ENCODE measurements at places on chromosomes 4 and X.

DNA sequence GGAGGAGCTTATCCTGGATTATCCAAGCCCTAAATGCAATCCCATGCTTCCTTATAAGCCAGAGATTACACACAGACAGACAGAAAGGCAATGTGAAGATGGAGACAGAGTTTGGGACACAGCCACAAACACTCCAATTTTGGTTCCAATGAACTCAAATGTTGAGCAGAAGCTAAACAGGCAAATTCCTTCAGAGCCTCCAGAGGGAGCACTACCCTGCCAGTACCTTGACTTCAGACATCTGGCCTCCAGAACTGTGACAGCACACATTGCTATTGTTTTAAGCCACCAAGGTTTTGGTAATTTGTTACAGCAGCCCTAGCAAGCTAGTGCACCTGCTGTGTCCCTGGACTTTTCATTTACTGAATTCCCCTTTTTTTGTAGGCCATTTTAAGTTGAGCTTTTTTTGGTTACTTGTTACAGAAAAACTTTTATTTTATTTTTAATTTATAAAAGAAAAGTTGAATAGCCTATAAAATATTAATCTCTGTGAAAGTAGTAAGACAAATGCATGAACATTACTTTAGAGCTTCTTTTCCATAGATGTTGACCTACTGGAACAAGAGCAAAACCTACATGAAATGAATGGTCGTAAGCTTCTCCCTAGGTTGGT is 33.4 kb upstream of the SRD5A3 start:
- no peak for DNase-seq

DNA sequence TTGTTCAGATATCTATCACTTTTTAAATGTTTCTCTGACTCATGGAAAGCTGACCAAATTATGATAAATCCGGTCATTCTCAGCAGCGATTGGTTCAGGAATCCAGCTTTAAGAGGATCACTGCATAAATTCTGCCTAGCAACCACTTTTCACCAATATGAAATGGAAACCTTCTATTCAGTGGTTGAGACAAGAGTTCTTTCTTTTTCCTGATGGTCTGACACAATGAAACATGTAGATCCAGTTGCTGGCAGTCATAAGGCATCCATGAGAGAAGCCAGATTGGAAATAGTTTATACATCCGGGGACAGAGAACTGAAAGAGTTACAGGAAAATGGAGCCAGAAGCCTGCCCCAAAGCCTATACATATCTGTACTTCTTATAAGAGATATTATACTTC is 27.2 kb downstream of the MAB21L2 start:
- DNase-seq = no peak

GRCh38 chr4:118950929-118951570 is 62.4 kb downstream of the SYNPO2 start:
- no peak for DNase-seq

DNA sequence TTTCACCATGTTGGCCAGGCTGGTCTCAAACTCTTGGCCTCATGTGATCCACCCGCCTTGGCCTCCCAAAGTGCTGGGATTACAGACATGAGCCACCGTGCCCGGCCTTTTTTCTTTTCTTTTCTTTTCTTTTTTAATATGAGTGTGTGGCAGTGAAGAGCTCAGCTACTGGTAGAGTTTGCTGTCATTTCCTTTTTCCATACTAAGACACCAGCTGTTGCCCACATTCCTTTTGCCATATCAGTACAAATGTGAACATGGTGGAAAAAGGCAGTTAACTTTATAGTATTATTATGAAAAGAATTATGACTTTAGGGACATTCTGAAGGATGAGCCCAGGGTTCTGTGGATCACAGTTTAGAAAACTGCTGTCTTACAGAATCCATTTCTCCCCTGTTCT is 69.8 kb downstream of the EGF start:
- no peak for DNase-seq

GRCh38 chr4:71212216-71212615 is 126.6 kb upstream of the SLC4A4 start:
- no peak for DNase-seq

GRCh38 chr4:166657261-166657660 is 577.0 kb downstream of the SPOCK3 start:
- DNase-seq = no peak

DNA sequence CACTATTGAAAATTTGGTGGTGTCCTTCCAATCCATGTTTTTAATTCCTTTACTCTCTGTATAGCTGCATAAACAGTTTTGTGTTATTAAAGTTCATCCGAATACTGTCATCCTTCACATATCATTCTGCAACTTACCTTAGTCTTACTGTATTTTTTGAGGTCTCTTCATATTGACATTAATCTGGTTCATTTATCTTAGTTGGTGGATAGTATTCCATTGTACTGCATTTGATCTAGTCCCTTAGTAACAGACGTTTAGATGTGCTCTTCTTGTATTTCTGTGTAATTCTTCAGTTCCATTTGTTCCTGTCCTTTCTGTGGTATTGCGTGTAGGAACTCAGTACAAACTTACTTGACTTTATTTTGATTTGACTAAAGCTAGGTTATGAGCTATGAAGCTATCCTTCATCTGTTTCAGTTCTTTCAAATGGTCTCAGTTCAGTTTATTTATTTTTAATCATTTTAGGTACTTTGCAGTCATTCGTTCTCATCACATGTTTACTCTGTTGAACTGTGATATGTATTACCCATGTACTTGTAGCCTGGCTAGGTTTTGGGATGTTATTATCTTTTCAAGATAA is 41.3 kb downstream of the RAPGEF2 start:
- no peak for DNase-seq

- DNase-seq = no peak
These were observed 107.9 kb downstream of the KDM6A start for GRCh38 chrX:44980883-44981282.

DNA sequence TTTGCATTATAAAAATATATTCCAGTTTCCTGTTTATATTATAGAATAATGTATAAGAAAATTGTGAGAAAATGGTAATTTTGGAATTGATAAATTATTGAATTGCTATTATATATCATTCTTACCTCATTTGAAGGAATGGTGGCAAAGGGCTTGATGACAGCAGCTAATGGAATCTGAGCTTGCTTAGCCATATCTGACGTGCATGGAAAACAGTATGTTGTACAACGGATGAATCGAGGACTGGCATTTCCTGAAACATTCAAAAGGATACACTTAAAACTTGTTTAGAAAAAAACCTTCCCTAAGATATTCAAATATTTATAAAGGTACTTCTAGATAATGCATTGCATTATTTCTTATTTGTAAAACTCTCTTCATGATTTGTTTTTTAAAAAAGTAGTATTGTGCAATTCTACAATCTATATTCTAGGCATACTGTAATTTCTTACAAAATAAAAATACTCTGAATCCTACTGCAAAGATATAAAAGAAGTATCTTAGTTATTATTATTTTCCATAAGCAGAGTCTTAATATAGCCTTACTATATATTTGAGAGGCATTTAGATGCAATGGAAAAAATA is 38.3 kb downstream of the SEC24D start:
- DNase-seq = no peak

DNA sequence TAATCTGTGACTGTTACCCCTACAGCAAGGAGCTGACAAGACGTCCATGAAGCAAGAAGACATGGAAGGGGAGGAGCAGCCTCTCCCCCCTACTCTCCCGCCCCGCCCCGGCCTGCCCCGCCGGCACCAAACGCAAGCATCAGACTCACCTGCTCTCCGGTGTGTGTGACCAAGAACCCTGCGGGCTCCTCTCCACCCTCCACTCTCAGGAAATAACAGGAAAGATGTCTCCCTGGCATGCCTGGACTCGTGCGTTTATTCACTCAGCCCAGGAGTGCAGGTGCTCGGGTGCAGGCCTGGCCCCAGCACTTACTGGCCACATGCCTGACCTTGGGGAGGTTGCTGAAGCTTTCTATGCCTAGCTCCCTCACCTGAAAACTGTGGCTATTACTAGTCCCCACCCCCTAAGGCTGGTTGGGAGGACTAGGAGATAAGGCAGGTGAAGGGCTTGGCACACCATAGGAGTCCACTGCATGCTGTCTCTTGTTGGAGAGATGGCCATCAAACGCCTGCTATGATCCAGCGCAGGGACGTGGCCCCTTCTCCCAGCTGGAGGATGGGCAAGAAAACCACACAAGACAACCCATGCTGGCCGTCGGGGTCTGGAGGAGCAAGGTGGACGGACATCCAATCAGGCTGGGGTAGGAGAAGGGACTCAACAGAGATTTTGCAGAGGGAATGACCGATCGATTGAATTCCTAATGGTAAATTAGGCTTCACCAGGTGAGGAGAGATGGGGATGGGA is 34.9 kb upstream of the CLDN24 start:
- DNase-seq = no peak

DNA sequence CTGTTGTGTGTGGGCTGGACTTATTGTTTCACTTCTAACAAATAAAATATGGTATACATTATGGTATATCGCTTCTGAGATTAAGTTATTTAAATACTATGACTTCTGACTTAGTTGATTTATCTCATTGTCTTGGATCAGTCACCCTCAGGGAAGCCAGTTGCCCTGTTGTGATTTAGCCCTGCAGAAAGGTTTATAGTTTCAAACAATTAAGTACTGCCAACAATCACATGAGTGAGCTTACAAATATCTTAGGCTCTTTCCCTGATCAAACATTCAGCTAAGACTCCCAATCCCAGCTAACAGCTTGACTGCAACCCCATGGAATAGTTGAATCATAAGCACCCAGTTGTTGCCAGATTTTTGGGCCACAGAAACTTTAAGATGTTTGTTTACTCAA is 85.4 kb downstream of the MAGEC1 start:
- no peak for DNase-seq

DNA sequence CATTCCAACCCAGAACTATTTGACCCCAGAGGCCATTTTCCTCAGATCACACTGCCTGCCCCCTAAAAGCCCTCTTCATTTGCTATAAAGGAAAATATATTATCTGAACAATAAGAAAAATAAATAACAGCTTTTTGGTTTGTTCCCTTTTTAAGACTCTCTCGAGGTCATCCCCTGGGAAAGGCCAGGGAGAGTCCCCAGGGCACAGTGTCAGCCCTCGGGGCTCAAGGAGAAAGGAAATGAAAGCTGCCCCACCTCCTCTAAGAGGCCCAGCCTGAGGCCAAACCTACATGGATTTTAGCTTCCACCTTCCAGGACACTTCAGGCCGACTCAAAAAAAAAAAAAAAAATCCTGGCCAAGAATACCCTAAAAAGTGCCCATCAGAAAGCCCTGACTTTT is 97.6 kb downstream of the SH3KBP1 start:
- no peak for DNase-seq

DNA sequence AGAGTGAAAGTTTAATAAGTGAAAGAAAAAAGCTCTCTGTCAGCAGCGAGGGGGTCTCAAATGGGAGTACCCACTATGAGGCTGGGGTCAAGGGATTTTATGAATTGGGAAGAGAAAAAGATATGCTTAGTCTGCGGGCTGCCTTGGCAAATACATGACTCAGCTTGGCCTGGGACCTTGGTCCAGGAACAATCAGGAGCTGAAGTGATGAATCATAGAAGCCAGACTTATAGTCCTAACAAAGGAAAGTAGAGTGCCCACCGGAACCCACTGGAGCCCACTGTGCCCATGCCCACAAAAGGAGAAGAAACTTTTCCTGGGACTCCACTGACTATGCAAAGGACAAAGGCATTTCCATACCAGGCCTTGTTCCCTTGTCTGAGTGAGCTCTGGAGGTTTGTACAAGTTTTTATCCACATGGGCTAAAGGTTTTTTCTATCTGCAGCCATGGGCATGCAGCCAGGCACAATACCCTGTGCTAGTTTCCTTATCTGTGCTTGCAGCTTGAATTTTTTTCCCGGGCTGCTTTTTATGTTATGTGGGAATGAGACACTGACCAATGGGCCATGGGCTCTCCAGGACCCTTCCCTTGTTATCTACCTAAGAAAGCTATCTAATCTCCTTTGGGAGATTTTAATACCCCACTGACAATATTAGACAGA is 201.7 kb downstream of the FAM133A start:
- no peak for DNase-seq

- DNase-seq = no peak
These were observed 34.0 kb downstream of the LDOC1 start for GRCh38 chrX:141142946-141143345.

DNA sequence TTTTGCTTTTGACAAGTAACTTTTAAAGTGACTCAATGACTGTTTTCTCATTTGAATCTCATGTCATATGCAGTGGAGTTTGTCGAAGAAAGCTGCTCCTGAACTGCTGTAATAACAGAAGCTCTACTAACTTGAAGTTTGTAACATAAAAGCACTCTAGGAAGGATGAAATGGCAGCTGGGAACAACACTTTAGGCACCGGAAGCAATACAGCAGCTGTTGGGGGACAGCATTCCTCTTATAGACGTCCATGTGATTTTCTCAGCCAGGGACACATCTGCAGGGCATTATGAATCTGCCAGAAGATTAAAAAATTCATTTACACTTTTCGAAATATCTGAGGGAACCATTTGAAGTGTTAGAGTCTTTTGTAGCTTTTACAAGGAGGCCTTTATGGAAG is 1035.8 kb downstream of the ADGRL3 start:
- DNase-seq = no peak
